AG20443 (cell line): ENCODE measurements at places on chromosomes 4 and X.
A peak's percentile ranks its signal among the peaks of the same experiment; 100 is the strongest.

GRCh38 chr4:99504804-99505502 lies 5.9 kb upstream of the C4orf17 start:
- DNase-seq: no peak

GRCh38 chr4:1970926-1971325 lies 37.8 kb downstream of the NELFA start:
- no peak for DNase-seq

- DNase-seq: no peak
These were observed 139.8 kb downstream of the WDFY3 start for GRCh38 chr4:84826681-84827080.

GRCh38 chr4:78762529-78762928 lies 13.6 kb upstream of the BMP2K start:
- DNase-seq: no peak

GRCh38 chr4:52057196-52057595 lies 6.1 kb downstream of the SPATA18 start:
- DNase-seq: no peak

GRCh38 chr4:41998019-41998418 lies 7.7 kb downstream of the SLC30A9 start:
- DNase-seq: no peak

DNA sequence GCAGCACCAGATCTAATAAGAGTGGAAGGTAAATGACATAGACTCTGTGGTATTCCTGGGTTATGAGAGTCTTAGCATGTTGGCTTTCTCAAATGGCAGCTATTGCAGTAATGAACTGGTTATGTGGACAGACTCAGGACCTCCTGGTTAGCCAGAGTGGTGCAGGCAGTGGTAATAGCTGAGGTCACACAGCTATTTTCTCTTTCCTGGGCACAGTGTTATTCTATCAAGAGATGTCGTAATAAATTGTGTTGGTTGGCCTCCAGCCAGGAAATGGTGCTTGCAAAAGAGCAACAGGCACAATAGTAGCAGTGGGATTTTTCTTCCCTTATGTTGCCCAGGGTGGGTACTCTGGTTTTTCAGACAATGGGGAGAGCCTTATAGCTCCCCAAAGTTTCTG lies 279.2 kb upstream of the FGF16 start:
- no peak for DNase-seq

DNA sequence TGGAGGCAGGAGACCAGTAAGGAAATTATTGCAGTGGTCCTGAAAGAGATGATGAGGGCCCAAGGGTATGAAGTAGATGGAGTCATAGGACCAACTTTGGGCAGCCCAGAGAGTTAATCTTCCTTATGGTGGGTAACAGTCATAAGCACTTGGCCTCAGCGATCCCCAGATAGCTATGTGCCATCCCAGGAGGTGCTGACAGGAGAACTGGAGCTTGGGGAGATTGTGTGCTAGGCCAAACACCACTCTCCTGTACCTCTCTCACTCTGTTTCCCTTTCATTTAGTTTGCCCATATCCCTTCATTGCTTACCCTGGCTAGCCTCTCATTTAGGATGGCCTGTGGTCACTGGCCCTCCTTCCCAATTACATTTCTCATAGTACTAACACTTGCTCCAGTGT lies 60.0 kb downstream of the TMEM164 start:
- no peak for DNase-seq

DNA sequence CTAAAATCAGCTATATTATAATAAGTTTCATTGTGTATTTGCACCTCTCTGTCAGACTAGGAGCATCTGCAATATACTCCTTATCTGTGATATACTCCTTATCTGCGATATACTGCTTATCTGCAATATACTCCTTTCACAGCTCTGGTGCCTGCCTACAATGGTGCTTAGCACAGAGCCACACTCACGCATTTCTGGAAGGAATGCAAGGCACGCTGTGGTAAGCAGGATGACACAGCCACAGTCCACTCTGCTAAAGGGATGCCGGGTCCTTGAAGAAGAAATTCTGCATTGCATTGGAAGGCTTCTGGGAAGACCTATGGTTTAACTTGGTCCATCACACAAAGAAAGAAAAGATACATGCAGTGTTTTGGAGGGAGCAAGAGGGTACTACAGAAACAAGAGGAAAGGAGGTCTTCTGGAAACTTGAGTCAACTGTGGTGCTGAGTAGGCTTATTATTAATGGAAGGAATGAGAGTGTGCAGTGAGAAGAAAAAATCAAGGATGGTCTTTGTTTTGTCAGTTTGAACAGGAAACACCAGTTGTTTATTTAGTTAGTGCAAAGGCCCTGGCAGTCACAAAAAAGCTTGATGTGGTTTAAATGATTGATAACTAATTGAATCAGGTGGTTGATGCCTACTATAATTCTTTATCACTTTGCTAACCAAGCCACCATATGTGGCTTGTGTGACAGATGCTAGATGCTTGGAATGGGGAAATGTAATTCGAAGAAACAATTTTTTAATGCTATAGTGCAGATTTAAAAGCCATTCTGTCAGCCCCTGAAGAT lies 342.3 kb downstream of the GRXCR1 start:
- DNase-seq: peak; percentile 14

- peak; percentile 70 for DNase-seq
These were observed 53.3 kb downstream of the SCD5 start for GRCh38 chr4:82745173-82745842.

- DNase-seq: no peak
These were observed 4.7 kb downstream of the LAMP2 start for GRCh38 chrX:120464411-120464810.

DNA sequence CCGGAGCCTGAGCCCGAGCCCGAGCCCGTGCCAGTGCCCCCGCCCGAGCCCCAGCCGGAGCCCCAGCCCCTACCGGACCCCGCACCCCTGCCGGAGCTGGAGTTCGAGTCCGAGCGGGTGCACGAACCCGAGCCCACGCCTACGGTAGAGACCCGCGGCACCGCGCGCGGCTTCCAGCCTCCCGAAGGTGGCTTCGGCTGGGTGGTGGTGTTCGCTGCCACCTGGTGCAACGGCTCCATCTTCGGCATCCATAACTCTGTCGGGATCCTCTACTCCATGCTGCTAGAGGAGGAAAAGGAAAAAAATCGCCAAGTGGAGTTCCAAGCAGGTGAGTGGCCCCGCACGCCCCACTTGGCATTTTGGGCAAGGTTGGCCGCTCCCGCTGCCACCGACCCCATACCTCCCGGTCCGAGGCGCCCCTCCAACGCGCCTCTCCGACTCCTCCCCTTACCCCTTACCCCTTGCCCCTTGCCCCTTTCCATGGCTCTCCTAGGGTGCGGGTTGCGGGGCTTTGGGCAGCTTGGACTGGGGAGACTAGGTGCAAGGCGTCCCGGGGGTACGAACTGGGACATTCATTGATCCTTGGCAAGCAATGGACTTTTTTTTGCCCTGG lies 553 bp downstream of the SLC16A2 start:
- no peak for DNase-seq

DNA sequence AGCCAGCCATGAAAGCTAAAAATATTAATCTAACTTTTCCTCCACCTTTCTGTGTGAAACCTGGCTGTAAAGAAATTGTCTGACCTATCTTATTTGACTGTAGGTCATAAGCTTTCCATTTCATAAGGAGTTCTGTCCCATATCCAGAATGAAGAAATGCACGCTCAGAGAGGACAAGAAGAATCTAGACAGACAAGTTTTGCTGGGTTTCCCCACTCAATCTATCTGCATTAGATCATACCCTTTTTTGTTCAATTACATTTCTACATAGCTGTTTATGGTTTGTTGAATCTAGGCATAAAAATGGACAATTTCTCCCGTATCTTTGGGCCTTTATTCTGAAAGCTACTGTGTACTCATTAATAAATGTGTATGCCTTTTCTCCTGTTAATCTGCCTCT lies 1495.1 kb downstream of the C4orf33 start:
- no peak for DNase-seq

DNA sequence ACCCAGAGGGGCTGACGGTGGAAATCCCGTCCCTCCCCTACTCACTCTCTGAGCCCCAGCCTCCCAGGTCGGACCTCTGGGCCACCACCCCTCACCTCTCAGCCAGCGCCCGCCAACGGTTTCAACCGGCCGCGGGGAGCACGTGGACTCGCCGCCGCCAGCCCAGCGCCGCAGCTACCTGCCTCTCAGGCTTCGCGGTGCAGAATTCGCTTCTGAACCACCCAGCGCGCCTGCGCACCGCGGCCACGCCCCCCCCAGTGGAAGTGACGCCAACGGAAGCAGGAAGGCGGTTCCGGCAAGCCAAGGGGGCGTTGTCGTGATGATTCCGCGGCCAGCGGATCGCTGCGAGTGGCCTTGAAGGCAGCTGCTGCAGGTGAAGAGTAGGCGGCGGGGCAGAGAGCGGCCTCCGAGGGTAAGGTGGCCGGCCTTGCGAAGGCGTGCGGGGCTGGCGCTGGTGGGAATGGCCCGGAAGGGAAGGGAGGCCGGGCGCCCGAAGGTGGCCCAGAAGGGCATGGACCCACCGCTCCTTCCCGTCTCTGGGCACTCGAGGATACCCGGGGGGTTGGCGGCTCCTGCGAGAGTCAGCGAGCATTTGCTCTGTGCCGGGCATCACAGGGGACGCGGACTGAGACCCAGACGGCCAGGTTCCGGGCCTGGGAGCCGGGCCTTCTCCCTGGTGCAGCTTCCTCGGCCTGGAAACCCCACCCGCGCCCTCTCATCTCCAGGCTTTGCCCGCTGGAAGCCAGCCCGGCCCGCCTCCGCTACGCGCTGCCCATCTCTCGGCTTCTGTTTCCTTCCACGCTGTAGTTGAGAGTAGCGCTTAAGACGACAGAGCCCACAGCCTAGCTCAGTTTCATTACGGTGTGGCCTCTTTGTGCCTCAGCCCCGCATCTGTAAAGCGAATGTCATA lies at the start of the genes LYAR and ZBTB49:
LYAR (minus strand) TSS at position 214 of the 910 bp plus-strand sequence. CDS start 6,412 bp downstream, outside the sequence.
ZBTB49 (plus strand) TSS at position 311 of the 910 bp plus-strand sequence. CDS start 9,695 bp downstream, outside the sequence.
- DNase-seq: peak; percentile 99

- no peak for DNase-seq
These were observed 240.6 kb downstream of the PABPC4L start for GRCh38 chr4:133960975-133961374.

DNA sequence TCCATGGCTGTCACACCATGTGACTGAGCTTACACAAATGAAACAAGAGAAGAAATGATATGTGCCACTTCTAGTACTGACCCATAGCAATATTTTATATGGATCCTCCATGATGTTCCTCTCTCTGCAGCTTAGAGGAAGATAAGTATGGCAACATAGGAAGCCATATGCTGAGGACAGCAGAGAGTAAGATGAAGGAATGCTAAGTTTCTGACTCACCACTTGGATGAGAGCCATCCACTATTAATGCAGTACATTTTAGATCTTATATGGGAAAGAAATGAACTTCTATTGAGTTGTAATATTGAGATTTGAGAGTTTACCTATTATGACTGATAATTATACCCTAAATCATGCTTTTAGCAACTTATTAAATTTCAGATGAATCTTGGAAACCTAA lies 386.9 kb upstream of the MAOA start:
- no peak for DNase-seq

DNA sequence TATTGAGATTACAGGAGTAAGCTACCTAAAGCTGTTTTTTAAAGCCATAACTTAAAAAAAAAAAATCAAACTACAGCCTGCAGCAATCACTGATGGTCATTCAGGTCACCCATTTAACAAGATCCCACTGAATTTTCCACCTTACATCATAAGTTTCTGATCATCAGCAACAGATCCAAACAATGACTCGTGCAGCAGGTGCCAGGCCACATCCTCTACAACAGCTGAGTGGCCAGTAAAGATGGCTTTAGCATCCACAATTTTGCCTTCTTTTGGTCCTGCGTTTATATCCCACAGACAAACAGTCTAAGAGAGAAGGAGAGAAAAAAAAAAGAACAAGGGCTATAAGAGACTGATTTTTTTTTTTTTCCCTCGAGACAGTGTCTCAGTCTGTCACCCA lies 16.6 kb downstream of the RBBP7 start:
- no peak for DNase-seq

GRCh38 chr4:20046179-20046578 lies 205.5 kb upstream of the SLIT2 start:
- DNase-seq: no peak

DNA sequence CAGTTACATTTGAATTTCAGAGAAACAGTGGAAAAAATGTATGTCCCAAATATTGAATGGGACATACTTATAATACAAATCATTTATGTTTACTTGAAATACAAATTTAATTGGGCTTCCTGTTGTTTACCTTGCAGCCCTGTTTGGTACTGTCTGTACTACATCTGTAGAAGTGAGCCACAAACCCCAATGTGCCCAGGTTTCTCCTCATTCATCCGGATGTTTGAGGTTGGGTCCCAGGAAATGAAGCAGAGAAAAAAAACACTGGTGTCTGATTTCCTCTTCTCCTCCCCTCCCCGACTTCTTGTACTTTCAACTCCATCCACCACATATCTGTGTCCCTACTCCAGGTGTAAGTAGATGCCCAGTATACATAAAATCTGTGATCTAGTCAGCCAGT lies 27.1 kb upstream of the SCRG1 start:
- no peak for DNase-seq

DNA sequence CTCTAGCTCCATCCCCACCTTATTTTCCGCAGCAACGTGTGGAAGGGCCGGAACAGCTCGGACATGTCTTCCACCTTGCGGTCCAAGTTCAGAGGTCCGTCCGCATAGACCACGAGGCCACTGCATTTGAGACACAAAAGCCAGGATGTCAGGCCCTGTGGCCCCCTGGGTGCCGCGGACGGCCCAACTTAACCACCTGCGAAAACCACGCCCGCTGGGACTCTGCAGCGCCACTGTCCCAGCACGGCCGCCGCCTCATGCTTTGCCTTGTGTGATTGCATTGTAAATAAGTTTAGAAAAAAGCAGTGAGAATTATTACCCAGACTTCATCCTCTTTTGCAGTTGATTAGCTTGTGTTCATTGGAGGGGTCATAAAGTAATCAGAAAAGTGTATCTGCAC lies 58.2 kb upstream of the MXD4 start:
- no peak for DNase-seq

GRCh38 chr4:182717788-182718583 lies 199.2 kb downstream of the DCTD start:
- DNase-seq: no peak

GRCh38 chrX:56233100-56233499 lies 944 bp downstream of the KLF8 start:
- peak; percentile 17 for DNase-seq

DNA sequence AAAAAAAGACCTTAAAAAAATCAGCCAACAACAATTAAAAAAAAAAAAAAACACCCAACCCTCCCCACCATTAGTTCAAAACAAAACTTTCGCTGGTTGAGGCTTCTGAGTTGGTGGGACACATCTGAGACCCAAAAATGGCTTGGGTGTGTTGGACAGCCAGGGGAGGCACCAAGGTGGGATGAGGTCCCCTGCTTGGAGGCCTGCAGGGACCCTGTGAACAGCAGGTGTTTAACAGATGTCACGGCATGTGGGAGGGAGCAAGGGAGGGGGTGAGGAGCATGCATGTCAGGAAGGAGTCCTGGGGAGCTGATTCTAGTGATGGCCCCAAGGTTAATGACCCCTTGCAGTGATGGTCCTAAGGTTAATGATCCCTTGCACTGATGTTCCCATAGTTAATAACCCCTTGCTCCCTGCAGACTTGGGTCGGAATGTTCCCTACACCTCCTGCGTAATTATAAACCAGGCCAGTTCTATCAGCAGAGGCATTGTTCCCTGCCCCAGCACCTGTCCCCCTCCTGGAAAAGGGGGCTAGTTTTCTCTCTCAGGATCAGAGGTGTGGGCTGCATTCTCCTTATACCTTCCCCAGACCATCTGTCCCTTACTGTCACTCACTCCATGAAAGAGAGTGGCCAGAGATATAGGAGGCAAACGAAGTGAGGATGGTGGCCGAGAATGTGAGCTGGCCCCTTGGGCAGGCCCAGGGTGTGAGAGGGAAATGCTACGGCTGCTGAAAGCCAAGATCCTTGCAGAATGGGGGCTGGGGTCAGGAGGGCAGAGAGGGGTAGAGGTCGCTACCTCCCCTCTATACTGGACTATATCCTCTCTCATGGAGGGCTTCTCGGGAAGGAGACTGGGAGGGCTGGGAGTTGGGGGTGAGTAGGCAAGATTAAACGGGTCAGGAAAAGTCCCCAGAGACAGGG lies 2.3 kb upstream of the FOXP3 start:
- no peak for DNase-seq
